ENCODE measurements at places on chromosomes 6 and 20.

DNA sequence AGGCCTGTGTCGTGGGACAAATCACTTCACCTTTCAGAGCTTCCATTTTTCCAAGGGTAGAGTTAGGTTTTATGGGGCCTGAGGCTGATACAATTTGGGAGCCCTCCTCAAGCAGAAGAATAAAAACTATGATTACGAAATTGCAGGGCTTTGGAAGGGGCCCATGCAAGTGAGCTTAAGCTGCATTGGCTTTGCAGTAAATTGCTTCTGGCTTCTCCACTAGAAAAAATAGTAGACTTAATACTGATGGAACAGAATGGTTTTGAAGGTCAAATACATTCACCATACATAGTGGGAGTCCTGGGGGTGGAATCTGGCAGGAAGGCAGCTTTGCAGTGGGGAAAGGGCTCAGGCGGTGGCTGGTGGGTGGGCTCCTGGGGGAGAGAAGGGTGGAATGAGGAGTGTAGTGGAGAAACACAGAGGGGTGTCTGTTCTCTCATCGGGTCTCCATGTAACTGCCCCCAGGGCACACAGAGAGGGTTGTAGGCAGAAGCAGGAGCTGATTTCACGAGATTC is 55.9 kb upstream of the RNF24 start:
- DNase-seq: no peak

DNA sequence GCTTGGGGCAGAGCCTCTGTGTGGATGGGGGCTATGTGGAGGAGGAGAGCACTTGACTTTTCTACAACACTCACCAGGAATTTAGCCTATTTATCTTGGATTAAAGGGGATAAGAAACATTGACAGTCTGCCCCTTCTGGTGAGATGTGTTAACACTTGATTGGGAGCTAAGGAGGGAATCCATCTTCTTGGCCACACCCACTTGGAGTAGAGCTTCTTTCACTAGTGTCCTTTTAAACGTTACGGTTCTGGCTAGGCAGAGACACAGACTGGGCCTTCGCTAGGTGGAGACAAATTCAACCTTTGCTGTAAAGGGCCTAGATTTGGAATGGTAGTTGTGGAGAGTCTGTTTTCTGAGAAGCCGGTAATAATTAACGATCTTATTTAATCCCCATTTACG is 15.5 kb upstream of the TPBG start:
- no peak for DNase-seq

DNA sequence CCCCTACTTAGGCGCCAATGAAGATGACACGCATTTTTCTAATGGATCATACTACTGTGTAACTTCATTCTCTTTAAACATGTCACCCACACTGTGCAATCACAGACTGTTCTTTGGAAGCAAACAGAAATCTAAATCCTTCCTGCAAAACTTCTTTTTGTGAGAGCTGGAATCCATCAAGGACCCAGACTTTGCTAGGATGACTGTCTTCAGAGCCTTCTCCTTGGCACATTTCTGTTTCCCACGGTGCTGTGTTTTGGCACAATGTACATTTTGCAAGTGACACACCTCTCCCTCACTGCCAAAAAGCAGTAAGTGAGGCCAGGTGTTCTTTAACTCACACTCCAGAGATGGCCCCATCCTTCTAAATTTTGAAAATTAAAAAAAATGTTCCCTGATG is 21.7 kb upstream of the TAGAP start:
- DNase-seq: no peak

DNA sequence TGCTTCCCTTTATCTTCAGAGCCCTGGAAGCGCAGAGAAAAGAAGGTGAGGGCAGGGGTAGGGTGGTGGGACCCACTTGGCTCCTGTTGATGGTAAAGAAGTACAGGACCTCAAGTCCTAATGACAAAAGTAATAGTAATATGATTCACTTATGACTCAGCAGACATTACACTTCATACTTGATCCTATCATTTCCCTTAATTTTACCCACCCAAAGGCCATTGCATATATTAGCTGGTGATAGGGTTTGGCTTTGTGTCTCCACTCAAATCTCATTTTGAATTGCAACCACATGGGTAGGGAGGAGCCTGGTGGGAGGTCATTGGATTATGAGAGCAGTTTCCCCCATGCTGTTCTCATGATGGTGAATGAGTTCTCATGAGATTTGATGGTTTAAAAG is 880.7 kb downstream of the KIF16B start:
- DNase-seq: no peak

DNA sequence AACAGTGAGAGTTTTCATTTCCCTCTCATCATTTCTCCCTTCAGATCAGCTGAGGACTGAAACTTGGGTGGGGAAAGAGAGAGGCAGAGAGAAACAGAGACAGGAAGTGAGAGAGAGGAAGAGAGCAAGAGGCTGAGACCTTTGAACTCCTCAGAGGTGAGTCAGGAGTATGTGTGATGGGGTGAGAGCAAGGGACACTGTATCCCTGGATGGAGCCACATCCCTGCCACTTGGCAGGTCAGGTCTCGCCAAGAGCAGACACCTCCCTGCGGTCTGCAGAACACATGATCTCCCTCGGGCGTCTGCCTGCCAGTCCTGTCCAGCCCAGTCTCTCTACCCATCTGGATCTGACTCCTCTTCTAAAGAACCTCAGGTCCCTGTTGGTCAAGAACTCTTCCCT is 62.7 kb upstream of the SYNDIG1 start:
- no peak for DNase-seq

- no peak for DNase-seq
Measured at GRCh38 chr6:20427856-20428255, 26.2 kb downstream of the E2F3 start.

DNA sequence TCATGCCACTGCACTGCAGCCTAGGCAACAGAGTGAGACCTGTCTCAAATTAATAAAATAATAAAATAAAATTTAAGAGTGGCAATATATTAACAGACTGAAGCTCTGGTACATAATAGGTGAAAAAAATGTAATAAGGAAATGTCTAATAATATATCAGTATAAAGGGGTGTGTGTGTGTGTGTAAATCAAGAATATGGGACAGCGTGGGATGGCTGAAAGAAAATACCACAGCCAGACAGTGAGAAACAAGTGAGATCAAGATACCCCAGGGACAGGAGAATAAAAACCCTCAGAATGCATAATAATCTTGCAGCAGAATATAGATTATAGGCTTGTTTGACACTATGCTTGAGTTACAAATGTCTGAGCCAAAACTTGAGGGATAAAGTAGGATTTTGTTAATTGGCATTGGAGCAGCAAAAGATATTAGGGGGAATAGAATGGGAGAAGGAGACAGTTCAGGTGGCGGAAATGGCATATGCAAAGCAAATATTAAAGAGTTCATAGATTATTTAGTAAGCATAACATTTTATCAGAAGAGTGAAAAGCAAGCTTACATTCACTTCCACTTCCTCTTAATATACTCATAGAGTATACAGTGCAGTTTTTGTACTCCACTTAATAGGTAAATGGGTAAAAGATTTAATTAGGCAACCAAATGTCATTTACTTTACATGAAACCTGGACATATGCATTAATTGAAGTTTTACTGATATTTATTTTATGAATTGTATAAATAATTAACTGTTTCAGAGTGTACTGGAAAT is 398.5 kb upstream of the GJE1 start:
- no peak for DNase-seq

DNA sequence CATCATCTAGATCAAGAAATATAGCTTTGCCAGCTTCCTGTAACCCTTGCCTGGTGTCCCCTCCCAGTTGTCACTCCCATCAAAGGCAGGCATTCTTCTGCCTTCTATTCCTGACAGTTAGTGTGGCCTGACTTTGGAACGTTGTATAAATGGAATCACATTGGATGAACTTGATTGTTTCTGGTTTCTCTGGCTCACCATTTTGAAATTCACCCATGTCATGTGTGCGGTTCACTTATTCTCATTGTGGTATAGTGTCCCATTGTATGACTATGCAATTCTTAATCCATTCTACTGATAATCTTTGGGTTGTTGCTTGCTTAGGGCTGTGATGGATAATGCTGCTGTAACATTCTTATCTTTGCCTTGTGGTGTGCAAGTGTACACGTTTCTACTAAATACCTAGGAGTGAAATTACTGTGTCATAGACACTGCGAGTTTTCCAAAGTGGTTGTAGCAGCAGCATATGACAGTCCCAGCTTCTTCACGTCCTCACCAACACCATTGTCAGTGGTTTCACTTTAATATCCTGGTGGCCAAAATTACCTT is 73.2 kb downstream of the VEGFA start:
- DNase-seq: no peak

DNA sequence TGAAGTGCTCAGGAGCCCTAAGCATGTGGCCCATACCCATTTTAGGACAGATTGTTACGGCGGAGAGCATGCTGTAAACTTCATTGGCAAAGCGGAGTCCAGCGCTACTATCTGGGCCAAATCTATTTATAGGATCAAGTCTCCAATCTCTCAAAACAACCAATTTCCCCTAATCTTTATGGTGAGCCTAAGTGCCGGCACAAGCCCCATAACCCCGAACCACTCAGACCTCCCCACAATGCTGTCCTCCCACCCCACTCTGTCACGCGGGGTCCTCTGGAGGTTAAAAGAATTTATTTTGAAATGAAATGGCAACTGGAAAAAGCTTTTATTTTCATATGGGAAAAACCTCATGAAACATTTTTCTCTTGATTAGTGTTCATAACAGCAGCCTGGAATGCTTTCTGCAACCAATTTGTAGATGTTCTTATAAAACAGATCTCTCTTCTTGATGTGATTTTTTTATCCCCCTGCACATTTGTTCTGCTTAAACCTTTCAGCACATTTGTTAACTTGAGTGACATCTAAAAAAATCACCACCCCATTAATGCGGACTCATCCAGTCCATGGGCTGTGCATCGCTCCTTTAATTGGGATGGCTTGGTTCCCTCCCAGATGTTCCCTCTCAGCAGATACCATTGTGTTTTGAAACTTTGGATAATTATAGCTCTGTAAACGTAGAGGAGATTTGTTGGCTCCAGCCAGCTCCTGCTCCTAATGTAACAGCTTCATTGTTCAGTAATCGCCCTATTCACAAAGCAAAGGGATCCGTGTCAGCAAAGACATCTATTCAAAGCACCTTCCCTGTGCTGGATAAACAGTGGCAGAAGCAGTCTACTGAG is 323.6 kb downstream of the CD83 start:
- no peak for DNase-seq

- DNase-seq: no peak
Measured at GRCh38 chr20:36060676-36061075, 92.3 kb downstream of the CNBD2 start.

GRCh38 chr6:98323605-98324004 is 510.8 kb upstream of the POU3F2 start:
- DNase-seq: no peak

- no peak for DNase-seq
Measured at GRCh38 chr6:18427296-18427695, 40.1 kb downstream of the RNF144B start.

- DNase-seq: no peak
Measured at GRCh38 chr20:61252601-61253263, 671 bp downstream of the CDH4 start.

DNA sequence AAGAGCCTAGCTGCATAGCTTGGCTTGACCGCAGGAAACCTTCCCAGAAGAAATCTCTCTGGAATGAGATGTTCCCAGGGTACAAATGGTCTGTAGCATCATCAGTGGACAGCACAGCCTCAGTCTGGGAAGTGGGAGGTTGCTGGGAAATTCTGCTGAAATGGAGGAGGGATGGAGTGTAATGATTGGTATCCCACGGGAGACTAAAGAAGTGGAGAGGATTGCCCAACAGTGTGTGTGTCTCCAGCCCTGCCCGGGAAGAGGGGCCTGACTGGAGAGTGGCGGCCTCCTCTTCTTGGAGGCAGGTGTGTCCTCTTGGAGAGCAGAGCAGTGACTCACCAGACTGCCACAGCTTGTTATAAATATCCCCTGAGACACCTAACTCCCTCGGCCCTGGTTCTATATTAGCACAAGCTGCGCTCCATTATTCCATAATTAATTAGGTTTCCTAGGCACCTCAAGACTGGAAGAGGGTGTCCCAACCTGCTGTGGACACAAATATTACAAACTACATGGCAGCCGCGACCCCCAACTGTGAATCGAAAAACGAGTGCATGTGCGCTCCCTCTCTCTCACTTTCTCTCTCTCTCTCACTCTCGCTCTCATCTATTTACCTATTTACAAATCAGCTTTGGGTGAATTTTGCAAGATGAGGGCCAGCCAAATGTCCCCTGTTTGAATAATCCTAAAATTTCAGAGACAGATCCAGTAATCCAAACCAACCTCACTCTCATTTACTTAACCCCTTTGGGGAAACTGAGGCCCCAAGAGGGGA is 68.8 kb downstream of the FGD2 start:
- no peak for DNase-seq

- DNase-seq: no peak
Measured at GRCh38 chr20:49424536-49424935, 57.9 kb downstream of the KCNB1 start.

DNA sequence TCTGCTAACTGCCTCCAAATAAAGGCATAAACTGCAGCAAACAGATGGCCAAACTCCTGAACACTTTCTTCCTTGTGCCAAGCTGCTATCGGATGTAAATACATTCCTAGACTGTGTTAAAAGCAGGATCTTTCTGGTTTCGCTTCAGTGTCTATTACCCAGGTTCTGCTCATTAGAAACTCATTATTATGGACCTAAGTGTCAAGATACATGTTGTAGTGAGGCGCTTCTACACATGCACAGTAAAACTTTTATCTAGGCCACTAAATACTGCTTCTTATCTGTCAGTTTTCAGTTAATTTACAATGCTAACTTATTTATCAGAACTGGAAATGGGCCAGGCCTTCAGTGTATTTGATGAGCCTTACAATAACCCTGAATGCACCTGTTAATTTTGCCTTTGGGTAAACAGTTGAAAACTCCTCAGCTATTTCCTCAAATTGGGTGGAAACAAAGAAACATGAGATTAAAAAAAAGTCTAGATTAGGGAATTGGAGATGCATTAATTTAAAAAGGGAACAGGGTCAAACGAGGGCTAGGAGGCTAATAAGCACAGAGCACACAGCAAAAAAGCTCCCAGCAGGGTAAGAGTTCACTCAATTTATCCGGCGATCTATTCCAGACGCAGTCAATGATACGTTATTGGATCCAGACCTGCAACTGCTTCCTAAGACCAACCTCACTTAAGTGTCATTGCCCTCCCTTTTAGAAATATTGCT is 240.6 kb downstream of the FOXC1 start:
- no peak for DNase-seq

DNA sequence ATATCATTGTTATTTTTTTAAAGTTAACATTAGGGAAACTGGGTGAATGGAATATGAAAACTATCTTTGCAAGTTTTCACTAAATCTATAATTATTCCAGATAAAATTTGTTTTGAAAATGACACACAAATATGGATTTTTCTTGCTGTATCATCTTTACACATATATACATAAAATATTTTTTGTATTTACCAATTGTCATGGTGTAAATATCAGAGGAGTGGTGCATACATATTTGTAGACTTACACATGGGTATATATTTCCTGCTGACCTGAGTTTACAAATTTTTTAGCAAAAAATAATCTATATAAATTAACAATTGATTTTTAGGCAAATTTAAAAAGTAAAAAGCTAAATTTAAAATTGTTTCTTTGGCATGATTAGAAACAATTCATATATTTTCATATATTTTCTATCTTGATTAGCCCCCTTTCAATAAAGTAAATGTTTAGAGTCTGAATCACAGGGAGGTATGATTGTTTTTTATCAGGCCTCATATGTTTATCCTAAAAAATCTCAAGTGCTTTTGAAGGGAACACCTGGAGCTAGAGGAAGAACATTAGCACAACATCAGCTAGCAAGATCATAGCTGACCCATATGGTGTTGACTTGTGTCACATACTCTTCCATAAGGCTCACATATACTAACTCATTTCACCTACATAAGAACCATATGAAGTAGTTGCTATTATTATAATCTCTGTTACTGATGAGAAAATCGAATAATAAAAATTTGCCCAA is 671.8 kb upstream of the GJE1 start:
- DNase-seq: no peak

GRCh38 chr6:170202416-170203135 is 88.3 kb downstream of the DLL1 start:
- DNase-seq: no peak

Measured in CD4-positive, alpha-beta T cell treated with Interleukin-6 at 100 ng/mL for 8 hours (primary cell).